Small intestine (tissue), 16 donors: ENCODE measurements at places on chromosomes 4 and X. TPM values are rescaled to one million over a fixed set of nuclear protein-coding genes. Genes with fewer than 3 reads are reported as not detected.

GRCh38 chr4:152699313-152699712, 19.5 kb upstream of the TMEM154 start:
- no peak for DNase-seq

The SSX5 gene
- polyA plus RNA-seq = not detected

- no peak for DNase-seq
Measured at GRCh38 chr4:2083826-2084160, 24.7 kb downstream of the NAT8L start.

The KLKB1 gene
- polyA plus RNA-seq = 1.2 TPM

GRCh38 chrX:107773906-107774435, 1.6 kb downstream of the TSC22D3 start:
- no peak for DNase-seq

- no peak for DNase-seq
Measured at GRCh38 chr4:146567396-146567795, 45.7 kb upstream of the SLC10A7 start.

The WDR44 gene
- 7.5 TPM for polyA plus RNA-seq
